ENCODE measurements at places on chromosomes 4 and X. TPM values are rescaled to one million over a fixed set of nuclear protein-coding genes. Genes with fewer than 3 reads are reported as not detected.

- DNase-seq = no peak
Measured at GRCh38 chr4:176321589-176321988, 1.8 kb downstream of the SPCS3 start.

The TMPRSS11F gene
- total RNA-seq = not detected

- no peak for DNase-seq
Measured at GRCh38 chr4:28811025-28811424, 1909.1 kb upstream of the PCDH7 start.

- peak; percentile 50 for DNase-seq
Measured at GRCh38 chr4:133156096-133156495, 7.0 kb downstream of the PCDH10 start.
